HAP-1 (cell line): ENCODE measurements at places on chromosomes 7 and 10.
A peak's percentile ranks its signal among the peaks of the same experiment; 100 is the strongest.

GRCh38 chr10:53071505-53072125 lies 299.0 kb upstream of the MBL2 start:
- DNase-seq, result no peak

DNA sequence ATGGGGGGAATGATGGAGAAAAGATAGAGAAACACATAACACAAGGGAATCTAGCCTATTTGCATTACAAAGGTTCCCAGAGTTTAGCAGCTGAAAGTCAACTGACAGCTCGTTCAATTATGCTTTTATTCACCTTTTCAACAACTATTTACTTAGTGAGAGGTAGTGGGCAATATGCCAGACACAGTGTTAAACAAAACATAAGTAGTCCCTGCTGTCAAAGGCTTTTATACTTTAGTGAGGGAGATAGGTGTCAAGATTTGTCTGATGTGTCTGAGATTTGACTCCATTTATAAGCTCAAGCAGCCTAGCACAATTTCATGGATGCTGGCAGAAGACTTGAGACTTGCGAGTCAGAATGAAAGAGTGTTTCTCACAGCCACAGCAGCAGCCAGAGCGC lies 549.0 kb upstream of the VSTM2A start:
- DNase-seq, result no peak

DNA sequence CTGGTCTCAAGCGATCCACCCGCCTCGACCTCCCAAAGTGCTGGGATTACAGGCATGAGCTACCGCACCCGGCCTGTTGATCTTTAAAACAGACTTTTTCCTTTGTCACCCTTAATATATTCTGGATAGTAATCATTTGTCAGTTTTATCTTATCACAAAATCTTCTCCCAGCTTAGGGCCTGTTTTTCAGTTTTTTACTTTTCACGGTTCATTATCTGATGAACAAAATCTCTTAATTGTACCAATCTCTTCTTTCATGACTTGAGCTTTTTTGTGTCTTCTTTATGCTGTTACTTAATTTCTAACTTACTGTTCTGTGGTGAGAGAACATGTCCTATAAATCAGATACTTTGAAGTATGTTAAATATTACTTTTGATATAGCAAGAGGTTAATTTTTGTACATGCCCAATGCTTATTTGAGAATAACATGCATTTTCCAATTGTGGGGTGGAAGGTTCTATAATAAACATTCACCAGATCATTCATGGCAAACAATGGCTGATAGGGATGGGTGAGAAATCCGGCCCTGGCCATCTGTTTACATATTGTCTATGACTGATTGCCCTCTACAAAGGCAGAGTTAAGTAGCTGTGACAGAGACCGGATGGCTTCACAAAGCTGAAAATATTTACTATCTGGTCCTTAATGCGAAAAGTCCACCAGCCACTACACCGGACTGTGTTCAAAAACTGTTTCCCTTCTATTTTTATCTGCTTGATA lies 5.3 kb downstream of the PAPOLB start:
- no peak for DNase-seq

DNA sequence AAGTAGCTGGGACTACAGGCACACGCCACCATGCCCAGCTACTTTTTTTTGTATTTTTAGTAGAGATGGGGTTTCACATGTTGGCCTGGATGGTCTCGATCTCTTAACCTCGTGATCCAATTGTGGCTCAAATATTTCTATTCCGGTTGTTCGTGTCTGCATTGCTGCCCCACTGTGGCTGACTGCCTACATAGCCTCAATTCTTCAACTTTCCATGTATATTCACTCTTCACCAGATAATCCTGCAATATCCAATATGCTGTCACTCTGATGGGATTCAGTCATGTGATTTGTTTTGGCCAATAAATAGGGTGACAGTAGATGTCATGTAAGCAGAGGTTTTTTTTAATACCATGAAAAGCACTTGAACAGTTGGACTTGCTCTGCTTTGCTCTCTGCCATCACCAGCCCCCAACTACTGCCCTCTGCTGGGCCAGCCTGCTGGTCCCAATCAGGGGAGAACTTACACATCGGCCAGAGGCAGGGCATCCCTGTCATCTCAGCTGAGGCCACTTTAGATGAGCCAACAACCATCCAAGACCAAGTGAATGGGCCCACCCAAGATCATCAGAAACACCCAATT lies 56.7 kb downstream of the NSUN6 start:
- DNase-seq, result peak; percentile 60

GRCh38 chr10:35442592-35442991 lies 106.3 kb downstream of the CCNY start:
- DNase-seq, result no peak

DNA sequence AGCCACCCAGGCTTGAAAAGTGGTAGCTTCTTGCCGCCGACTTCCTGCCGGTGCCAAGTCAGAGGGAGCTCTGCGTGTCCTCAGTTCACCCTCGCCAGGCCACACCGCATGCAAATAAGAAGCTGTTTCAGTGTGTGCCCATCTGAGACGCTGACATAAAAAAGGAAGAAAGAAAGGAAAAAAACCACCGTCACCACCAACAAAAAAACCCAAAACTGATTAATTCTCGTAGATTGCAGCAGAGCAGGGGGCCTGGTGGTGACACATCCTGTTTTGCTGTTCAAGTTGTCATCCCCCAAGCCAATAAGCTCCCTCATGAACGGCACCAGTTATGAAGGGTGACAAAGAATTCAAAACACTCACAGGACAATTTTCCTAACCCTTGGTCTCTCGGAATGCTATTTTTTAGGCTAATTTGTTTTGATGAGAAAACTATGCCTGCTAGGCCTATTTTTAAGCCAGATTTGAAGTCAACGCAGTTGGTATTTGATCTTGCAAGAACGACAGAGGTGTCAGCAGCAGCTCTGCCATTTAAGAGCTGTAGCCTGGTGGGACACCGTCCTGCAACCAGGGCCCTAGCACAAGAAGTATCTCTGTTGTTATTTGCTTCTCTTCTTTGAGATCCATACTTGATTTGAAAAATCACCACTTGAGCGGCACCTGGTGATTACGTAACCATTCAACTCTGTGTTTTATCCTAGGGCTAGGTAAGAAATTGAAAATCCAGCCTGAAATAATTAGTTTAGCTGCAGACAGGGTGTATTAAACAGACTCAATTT lies 145.6 kb downstream of the PFKFB3 start:
- no peak for DNase-seq

GRCh38 chr7:2168615-2169311 lies 64.0 kb downstream of the MAD1L1 start:
- no peak for DNase-seq

DNA sequence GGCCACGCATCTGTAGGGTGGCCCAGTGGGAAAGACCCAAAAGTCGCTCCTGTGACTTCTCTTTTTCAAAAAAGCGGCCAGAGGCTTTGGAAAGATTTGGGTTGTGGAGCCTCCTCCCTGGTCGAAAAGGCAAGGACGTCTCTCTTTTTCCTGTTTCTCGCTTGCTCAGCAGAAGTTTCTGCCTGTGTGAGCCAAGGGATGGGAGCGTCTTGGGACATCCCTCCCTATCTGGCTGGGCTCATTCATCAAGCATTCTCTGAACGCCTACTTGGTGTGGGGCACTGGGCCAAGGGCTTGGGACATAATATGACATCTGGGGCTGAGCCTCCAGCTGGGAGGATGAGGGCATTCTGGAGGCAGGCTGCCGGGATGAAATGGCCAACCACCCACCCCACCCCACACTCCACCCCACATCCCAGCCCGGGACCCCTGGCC lies 120.9 kb downstream of the C10orf105 start:
- no peak for DNase-seq

DNA sequence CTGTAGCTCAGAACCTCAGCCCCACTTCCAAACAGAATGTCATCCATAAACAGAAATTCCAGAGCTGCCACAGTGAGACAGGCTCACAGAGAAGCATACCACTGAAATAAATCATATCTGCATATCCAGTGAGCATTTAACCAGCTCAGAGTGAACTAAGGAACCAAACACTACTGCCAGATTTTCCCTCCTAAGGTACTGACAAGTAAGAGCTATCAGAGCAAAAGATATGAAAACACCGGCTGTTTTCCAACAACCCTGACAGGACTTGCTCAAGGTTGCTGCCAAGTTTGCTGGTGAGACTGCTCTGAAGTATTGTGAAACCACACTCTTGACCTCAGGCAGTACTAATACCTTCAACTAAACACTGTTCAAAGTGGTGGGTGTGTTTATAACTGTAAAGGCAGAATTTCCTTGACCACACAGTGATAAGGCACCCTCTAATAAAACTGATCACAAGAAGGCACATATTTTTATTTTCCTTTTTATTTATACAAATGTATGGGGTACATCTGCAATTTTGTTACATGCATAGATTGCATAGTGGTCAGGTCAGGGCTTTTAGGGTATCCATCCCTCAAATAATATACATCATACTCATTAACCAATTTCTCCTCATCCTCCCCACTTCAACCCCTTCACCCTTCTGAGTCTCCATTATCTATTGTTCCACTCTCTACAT lies 18.3 kb downstream of the SGMS1 start:
- no peak for DNase-seq

GRCh38 chr10:94108200-94108599 lies 114.5 kb downstream of the PLCE1 start:
- no peak for DNase-seq

DNA sequence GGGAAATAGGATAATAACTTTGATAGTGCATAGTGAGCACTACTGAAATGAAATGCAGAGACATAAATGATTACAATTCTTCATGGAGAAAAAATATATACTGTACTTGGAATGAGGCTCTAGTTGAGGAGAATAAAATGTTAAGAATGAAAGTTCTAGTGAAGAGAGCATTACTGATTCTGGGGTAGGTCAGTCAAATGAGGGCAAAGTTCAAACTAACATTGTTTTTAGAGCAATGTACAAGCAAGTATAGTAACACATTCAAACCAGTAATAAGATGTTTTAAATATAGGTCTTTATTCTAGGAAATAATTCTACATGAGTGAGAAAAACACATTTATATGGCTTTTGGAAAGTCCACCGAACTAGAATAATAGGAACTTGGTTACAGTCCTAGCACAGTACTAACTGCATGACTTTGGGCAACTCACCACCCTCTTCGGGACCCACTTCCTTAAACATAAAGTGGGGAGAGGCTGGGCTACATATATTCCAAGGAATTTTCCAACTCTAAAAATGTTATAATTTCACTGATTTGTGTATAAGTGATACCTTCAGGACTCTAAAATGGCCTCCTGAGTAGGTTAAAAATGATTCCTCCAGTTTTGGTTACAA lies 86.4 kb downstream of the CDK6 start:
- DNase-seq, result no peak

GRCh38 chr7:979886-980571 lies 3.0 kb upstream of the CYP2W1 start:
- no peak for DNase-seq

DNA sequence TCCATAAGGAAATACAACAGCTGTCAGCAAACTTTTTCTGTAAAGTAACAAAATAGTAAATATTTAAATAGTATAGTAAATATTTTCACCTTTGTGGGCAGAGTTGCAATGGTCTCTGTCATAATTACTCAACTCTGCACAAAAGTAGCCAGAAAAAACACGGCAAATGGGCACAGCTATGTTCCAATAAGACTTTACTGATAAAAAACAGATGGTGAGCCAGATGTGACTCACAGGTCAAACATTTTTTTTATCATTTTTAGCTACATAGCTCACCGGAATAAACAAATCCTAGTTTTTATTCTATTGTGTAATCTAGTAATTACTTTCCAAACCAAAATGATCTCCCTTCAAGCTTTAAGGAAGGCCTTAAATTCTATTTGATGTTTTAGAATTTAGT lies 55.3 kb downstream of the NCAPG2 start:
- DNase-seq, result no peak

GRCh38 chr7:64946772-64947171 lies 43.7 kb downstream of the ZNF273 start:
- no peak for DNase-seq

DNA sequence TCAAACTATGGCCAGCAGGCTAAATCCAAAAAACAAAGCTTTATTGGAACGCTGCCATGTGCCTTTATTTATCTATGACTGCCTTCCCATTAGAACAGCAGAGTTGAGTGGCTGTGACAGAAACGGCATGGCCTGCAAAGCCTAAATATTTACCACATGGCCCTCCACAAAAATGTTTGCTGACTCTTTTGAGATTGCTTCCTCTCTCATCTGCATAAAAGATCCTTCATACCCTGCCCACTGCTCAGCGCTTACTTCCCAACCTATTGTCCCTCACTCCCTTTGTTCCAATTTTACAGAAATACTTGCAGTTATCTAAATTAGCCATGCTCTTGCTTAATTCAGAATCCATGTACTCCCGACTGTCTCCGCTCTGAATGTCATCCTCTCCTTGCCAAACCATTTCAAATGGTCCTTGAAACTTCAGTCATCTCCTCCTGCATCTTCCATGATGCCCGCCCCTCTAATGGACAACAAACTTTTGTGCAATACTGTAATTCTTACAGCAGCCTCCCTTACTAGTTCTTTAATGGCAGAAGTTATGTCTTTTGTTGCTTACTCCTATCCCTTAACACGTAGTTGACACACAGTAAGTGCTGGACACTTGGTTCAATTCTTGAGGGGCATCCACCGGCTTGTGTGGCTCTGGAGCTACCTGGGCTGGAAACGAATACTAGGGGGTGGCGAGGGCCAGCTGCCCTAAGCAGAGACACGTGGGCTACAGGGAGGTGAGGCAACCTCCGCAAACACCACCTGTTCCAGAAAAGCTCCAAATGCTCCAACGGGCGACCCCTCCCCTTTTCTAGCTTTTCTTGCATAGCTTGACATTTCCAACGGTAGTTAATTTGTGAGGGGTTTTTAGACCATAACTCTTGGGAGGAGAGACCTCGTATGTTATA lies 832 bp downstream of the XRCC2 start:
- peak; percentile 71 for DNase-seq

- no peak for DNase-seq
Observed at GRCh38 chr7:6147627-6148026, 116.5 kb downstream of the ANKRD61 start.

DNA sequence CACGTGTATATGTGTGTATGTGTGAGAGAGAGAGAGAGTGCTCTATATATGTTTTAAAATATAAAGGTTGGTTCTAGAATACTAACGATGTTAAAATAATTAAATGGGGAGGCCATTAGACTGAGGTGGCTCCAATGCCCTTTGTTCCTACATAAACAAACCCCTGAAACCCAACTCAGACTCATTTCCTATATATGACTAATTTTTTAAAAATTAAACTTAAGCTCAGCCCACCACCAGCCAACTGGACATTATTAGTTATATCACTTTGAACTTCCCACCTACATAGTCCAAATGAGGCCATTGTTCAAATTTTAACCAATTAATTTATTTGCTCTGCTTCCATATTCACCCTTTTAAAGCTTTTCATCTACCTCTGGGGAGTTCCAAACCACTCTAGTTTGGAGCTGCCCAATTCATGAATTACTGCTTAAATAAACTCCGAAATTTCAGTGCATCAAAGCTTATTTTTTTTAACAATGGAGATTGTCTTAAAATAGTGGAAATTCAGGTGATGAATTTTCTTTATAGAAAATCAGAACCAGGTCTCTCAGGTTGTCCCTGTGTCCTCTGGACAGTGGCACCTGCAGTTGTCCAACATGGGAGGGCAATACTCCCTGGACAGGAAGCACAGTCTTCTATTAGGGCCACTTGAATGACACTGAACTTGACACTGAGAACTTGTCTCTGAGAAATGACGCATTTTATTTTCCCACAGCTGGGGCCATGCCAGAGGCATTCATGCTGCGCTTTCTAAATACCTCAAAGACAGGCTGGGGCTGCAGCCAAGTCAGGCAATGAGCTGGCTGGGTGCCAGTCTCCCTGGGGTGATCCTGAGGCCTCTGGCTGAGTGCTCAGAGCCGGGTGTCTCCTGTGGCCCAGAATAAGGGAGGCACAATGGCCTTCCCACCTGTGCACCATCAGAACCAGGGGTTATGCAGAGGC lies 109.5 kb upstream of the TMEM72 start:
- DNase-seq, result no peak

- DNase-seq, result no peak
Observed at GRCh38 chr7:150413640-150414081, 34.5 kb downstream of the ZNF775 start.
